Stimulated activated CD8-positive, alpha-beta memory T cell treated with anti-CD3 and anti-CD28 coated beads, Interleukin-2, amount 100 ng/mL, for 1 hour (primary cell): ENCODE measurements at places on chromosomes 1 and 21.

DNA sequence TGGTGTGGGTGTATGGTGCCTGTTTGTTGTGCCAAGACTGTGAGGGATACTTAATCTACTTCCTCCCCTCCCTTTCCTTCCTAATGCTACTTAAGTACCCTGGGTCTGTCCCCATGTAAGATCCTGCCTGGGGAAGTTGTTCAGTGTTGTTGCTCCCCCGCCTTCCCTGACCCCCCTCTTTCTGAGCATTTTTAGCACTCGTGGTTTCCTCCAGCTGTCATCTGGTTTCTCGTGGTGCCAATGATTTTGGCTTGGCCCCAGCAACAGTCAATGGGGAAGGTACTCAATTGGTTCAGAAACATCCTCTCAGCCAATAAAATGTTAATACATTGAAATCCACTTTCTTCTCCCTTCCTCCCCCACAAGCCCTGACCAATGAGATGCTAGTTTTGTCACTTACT is 8.0 kb upstream of the B4GALT3 start:
- DNase-seq = peak; percentile 55

- no peak for DNase-seq
These were observed 111.0 kb downstream of the GDAP2 start for GRCh38 chr1:117818456-117818855.

DNA sequence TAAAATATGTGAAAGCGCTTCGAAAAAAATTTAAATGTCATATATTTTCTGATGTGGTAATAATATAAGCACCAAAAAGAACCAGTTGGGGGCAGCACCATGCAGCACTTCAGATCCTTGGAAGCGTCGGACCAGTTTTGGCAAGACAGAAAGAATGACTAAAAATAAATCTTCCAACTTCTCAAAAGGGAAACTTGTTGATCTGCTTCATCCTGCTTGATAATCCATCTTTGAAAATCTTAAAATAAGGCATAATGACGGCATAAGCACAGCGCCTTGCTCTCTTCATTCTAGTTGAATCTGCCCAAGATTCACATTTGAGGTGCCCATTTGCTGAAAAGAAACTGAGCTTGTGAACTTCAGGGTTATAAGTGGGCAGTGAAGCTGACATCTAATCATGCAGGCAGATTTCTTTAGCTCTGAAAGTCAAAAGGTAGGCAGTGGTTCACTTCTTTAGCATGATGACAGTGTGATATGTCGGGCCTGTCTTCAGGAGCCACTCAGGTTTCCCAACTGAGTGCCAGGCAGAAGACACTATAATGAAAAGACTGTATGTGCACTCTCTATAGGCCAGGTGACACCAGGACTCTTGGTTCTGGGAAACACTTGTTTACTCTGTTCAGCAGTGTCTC is 19.8 kb upstream of the MUTYH start:
- DNase-seq = no peak

DNA sequence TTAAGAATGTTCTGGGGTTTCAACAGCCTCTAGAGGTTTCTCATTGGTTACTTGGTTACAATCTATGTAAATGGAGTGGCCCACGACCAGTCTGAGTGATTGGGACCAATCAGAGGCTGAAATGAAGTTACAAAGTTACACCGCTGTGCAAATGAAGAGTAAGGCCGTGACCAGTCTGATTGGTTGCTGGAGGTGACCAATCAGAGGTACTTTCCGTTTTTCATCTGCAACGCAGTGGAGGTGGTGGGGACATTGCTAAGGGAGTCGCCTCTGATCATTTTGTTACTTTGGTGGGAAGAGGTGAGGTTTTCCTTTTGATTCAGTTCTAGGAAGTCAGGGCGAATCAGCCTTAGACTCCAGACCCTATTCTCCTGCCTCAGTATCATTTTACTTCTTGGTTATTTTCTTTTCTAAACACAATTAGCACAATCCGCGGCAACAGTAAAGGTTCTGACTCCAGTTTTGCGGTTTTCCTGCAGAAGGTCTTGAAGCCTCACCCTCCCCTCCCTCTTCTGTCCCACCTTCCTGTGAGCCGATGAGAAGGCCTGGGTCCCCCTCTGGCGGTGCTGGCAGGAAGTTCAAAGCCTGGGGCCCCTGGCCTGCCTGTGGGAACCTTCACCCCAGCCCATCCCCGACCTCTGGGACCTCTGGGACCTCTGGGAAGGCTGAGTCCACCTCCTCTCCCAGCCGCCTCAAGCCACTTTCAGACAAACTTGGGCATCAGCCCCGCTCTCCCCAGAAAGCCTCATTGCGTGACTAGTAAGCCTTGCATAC is 38.7 kb upstream of the TTC34 start:
- peak; percentile 27 for DNase-seq

GRCh38 chr1:167328816-167329483 is 108.3 kb downstream of the POU2F1 start:
- no peak for DNase-seq

- DNase-seq = no peak
These were observed 37.3 kb upstream of the COL6A2 start for GRCh38 chr21:46060596-46061061.

GRCh38 chr1:21325231-21325718 is 35.0 kb upstream of the ECE1 start:
- no peak for DNase-seq

- DNase-seq = peak; percentile 54
These were observed 13.5 kb downstream of the TRAF3IP3 start for GRCh38 chr1:209769171-209769904.

DNA sequence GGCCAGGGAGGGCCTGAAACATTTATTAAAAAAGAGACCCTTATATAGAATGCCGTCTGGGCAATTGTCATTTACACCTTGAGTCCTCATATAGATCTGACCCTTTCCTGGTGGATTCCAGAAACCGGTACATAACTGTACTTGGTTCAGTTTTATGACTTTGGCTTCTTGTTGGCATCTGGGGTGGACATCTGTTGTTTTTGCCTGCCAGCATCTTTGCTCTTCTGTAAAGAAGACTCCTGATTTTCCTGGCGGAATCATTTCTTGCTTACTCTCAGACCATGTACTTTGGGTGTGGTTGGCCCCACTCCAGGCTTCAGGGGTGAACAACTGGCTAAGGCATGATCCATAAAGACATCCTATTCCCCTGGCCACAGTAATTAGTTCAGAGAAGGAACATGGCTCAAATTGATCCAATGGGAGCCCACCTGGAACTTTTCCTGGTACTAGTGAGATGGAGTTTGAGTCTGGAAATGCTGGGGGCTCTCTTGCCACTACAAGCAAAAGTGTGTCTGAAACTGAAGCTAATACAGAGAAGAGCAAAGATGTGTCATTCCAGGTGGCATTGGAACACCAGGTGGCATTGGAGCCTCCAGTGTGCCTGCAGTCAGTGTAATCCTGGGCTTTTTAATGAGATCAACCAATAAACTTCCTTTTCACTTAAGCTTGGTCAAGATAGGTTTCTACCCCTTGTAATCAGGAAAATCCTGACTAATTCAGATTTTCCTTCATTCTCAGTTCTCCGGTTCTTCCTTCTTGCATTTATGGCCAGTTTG is 332.5 kb upstream of the CAMK1G start:
- no peak for DNase-seq

GRCh38 chr1:226406401-226406881 is 1.5 kb downstream of the PARP1 start:
- DNase-seq = no peak

DNA sequence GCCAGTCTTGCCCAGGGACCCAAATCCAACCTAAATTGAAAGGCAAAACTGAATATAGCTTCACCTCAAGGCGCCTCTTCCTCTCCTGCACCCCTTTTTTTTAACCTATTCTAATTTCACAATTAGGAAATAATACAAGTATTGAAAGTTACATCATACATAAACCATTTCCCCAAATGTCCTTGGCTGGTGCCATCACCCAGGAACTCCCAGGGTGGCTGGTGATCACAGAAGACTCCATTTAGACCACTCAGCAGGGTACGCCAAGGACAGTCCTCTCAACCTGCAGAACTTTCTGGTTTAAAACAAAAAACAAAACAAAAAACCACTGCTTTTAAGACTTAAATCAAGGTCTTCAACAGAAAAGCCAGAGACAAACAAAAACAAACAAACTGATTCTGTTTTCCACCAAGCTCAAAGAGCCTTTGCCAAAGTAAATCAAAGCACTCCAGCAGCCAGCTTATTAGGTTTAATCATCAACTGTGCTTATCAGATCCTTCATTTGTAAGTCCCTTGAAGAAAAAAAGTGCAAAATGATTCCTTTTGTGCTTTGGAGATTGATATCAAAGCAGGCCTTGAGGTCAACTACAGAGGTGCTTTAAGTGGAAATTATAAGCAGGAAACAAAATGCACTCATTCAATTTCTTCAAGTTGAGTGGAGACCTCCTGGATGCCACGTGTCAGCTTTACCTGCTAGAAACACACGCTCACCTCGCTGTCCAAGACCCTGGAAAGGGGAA is 113.0 kb downstream of the ETS2 start:
- no peak for DNase-seq

DNA sequence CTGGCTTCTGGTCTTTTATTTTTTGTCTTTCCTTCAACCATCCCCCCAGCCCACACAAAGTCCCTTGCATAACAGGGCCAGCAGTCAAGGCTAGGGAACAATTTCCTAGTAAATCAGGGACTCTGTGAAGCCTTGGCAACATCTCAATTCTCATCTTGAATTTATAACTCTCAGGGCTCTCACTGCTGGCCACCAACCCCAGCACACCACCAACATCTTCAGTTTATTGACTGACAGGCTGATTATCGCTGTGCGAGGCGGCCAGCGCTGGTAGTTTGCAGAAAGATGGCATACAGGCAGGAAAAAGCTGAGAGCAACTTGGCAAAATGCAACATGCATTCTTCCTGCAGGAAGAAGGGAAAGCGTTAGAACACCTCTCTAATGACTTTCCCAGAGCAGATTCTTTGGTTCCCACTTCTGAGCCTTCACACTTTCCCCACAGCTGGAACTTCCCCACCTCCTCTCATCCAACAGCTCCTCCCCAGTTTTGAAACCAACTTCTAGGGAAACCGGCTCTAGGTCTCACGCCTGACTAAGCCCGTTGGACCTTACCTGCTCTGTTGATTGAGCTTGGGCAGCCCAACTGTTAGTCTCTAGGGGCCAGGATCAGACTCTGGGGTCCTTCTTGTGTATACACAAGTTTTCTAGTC is 26.3 kb upstream of the CSF1 start:
- no peak for DNase-seq

DNA sequence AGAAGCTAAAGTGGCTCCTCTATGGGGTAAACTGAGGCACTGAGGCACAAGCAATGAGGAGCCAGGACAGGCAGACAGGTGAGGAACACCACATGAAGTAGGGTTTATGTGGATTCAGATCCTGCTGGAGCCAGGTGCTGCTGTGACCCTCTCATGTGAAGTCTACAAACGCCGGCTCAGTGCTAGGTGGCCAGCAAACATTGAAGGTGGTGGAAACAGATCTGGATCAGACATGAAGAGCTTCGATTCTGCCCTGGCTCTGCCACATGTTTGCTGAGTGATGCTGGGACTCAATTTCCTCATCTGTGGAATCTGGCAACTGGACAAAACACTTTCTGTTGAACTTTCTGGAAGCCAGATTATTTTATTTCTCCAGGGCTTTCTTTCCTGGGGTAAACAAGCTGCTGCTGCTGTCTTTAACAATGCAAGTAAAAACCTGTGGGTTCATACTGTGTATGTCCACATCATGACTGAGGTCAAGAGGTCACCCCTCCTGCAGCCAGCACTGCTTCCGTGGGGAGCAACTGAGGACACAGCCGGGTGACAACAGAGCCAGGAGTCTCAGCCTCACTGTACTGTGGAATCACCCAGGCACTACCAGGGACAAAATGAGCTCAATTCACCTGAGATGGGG is 33.3 kb downstream of the HMGB4 start:
- no peak for DNase-seq

GRCh38 chr1:146012703-146013558 is 8.6 kb downstream of the HJV start:
- no peak for DNase-seq

DNA sequence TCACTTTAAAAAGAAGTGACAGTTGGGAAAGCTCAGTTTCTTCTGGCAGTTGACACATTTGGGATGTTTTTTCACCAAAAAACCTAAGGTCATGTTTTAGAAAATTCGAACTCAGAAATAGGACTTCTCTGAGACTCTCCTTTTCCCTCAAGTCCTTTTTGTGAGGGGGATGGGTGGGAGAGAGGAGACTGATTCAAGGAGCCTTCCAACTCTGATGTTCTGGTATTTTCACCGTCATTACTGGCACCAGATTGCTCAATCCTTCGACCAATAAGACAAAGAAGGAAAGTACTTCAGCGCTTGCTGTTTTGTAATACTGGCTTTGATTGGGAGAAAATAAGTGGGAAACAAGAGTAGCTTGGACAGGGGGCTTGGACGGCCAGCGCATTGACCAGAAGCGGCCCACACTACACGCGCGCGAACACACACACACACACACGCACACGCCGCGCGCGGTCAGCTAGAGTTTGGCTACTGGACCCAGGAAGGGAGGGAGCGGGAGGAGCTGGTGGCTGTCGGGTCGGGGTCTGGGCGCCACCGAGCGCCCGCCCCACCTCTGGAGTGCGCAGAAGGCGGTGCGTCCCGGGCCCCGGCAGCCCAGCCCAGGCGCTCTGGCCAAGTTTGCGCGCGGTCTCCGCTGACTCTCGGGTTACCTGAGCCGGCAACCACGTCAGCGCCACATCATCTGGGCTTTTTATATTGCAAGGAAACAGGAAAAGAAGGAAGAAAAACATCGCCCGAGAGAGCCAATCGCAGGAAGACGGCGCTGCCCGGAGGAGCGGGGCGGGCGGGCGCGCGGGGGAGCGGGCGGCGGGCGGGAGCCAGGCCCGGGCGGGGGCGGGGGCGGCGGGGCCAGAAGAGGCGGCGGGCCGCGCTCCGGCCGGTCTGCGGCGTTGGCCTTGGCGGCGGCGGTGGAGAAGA is at the start of gene KCNK1:
TSS of gene KCNK1 (plus strand) at position 855 of the 921 bp plus-strand sequence. CDS start at position 921, 66 bp downstream.
- DNase-seq = no peak

DNA sequence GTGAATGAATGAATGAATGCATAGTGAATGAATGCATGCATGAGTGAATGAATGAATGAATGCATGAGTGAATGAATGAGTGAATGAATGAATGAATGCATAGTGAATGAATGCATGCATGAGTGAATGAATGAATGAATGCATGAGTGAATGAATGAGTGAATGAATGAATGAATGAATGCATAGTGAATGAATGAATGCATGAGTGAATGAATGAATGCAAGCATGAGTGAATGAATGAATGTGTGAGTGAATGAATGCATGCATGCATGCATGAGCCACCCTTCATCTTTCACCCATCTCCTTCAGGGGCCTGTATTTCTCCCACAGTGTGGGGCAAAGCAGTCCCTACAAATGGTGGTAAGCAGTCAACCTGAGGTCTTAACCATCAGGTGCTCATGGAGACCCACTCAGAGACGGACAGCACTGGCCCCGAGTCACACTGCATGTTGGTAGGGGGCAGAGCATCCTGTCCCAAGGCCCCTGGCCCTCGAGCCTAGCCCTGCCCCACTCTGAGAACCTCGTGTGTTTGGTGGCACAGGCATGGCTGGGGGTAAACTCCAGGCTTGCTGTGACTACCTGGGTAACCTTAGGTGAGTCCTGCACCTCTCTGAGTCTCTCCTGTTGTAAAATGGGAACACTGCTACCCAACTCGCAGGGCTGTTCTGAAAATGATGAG is 28.0 kb upstream of the PAX7 start:
- DNase-seq = no peak

GRCh38 chr1:235229868-235230267 is 68.8 kb upstream of the RBM34 start:
- no peak for DNase-seq
